ENCODE measurements at places on chromosomes 5 and 9. TPM values are rescaled to one million over a fixed set of nuclear protein-coding genes. Genes with fewer than 3 reads are reported as not detected.
A peak's percentile ranks its signal among the peaks of the same experiment; 100 is the strongest.

- H3K27me3 ChIP-seq: no peaks in the 10 kb centered on the region
- H3K27ac ChIP-seq: no peak overlapping the region
- H3K36me3 ChIP-seq: no peaks in the 10 kb centered on the region
- H3K4me3 ChIP-seq: no peak overlapping the region
Observed at GRCh38 chr9:4371108-4371507, 71.2 kb upstream of the GLIS3 start.

- H3K4me3 ChIP-seq: no peak overlapping the region
- no peaks in the 10 kb centered on the region for H3K36me3 ChIP-seq
- no peaks in the 10 kb centered on the region for H3K4me1 ChIP-seq
Observed at GRCh38 chr9:119961774-119962424, 592.7 kb upstream of the BRINP1 start.

Gene RABEPK
- 9.2 TPM for total RNA-seq

DNA sequence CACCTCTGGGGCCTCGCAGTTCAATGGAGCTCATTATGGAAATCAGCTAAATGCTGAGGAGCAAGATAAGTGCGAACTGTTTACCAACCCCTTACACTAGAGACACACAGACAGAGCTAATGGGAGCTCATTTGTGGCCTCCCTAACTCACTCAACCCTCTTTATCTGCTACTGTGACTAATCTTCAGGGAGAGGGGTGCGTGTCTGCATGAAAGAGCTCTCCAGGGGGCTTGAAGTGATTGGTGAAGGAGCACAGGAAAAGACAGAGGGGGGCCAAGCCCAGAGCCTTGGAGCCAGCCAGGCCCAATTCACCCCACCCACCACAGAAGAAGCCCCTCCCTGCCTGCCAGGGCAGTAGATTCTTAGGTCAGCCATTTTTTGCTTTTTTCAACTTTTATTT lies 466.8 kb upstream of the BRINP1 start:
- H3K27me3 ChIP-seq: no peaks in the 10 kb centered on the region
- no peaks in the 10 kb centered on the region for H3K36me3 ChIP-seq
- H3K4me3 ChIP-seq: no peak overlapping the region
- no peak overlapping the region for H3K27ac ChIP-seq
- H3K4me1 ChIP-seq: no peaks in the 10 kb centered on the region

- H3K4me3 ChIP-seq: no peak overlapping the region
- DNase-seq: no peak
- H3K36me3 ChIP-seq: peaks cover 63% of the 10 kb centered on the region
Observed at GRCh38 chr9:130890124-130890523, 6.5 kb downstream of the QRFP start.

- peak; percentile 67 for DNase-seq
- peak within 1 kb of the TSS; percentile 59 for H3K4me3 ChIP-seq
- H3K27ac ChIP-seq: no peak within 1 kb of the TSS
- no peaks in the 10 kb centered on the region for H3K27me3 ChIP-seq
Observed at GRCh38 chr5:55226934-55227663, at the start of gene MCIDAS. MCIDAS (minus strand) TSS chr5:55227315; CDS start chr5:55227138, 177 bp downstream.

Gene FABP6
- 1,799 TPM for total RNA-seq

DNA sequence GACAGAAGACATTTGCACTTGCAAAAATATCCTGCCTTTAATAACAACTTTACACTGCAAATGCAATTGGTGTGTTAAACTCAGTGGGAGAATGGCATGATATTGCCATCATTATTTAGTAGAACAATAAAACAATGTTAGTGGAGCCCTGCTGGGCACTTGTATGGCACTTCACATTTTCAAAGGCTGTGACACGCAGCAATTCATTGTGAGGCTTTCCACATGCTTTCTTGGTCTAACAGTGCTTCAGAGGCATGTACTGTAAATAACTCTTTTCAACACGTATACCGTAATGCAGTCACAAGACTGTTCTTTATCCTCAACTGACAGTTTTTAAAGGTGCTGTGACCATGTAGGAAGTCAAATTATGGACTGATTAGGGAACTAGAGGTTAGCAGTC lies 155.5 kb upstream of the EPB41L4A start:
- no peak overlapping the region for H3K27ac ChIP-seq
- no peaks in the 10 kb centered on the region for H3K4me1 ChIP-seq
- H3K36me3 ChIP-seq: no peaks in the 10 kb centered on the region
- no peak for DNase-seq

Gene ESM1
- not detected for total RNA-seq

GRCh38 chr5:585962-586628 lies 26.0 kb upstream of the CEP72 start:
- no peaks in the 10 kb centered on the region for H3K27me3 ChIP-seq

Gene PCDHAC2
- 0.67 TPM for total RNA-seq

- no peak for DNase-seq
- H3K36me3 ChIP-seq: no peaks in the 10 kb centered on the region
Observed at GRCh38 chr5:139551191-139551889, 9.8 kb upstream of the UBE2D2 start.

- no peaks in the 10 kb centered on the region for H3K27me3 ChIP-seq
- H3K4me3 ChIP-seq: no peak overlapping the region
- H3K36me3 ChIP-seq: no peaks in the 10 kb centered on the region
- H3K4me1 ChIP-seq: no peaks in the 10 kb centered on the region
- no peak overlapping the region for H3K27ac ChIP-seq
- no peak for DNase-seq
Observed at GRCh38 chr9:40927851-40928802, 200.4 kb downstream of the FOXD4L6 start.

GRCh38 chr5:129406440-129406839 lies 53.7 kb upstream of the ADAMTS19 start:
- no peak overlapping the region for H3K27ac ChIP-seq
- no peak for DNase-seq
- H3K27me3 ChIP-seq: no peaks in the 10 kb centered on the region
- no peak overlapping the region for H3K4me3 ChIP-seq

DNA sequence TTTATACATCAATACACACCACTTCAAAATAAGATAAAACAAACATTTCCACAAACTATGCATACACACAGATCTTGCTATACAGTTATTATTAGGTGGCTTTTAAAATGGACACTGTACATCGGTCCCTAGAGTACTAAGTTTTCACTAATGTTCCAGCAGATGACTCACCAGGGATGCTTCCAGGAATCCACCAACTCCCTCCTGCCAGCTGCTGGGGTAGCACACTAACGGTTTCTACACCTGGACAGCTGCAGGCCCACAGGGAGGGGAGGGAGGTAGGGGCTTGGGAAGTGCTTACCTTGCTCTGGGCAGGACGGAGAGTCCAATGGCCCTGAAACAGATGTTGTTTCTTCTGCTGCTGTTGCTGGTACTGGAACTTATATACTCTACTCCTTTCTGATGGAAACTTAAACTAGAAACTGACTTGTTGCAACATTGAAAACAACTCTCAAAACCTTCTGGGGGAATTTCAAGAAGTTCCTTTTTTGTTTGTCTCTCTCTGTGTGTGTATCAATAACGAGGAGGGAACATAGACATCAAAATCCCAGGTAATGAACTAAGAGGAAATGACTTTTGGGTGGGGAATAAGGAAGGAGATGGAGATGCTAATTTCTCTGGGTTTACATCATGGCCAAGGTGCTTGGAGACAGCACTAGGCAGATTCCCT lies at the start of gene IL12B:
TSS of gene IL12B (minus strand) at position 357 of the 670 bp plus-strand sequence. CDS start 3,705 bp downstream, outside the sequence.
- no peaks in the 10 kb centered on the region for H3K4me1 ChIP-seq
- H3K4me3 ChIP-seq: peak within 1 kb of the TSS; percentile 29
- no peaks in the 10 kb centered on the region for H3K27me3 ChIP-seq
- H3K27ac ChIP-seq: no peak within 1 kb of the TSS
- DNase-seq: no peak

Gene DAPK1
- 45.4 TPM for total RNA-seq

DNA sequence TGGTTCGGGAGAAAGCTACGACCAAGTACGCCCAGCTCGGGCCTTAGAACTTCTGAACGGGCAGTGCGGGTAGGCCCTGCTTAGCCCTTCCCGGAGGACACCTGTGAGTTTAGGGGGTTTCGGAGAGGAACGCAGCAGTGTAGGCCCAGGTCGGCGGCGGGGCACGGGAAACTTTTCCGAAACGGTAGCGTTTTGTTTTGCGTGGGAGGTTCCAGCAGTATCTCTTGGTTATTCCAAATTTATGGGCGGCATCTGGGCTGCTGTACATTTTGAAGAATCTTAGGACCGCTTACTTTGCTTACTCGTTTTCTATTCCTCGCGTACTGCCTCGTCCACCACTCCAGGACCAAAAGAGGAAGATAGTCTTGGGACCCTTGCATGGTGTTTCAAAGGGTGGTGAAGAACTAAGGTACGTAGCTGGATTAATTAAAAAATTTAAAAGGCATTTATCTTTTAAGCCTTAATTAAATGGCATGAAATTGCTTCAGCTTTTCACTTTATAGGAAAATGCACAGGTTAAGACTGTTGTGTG lies 492 bp downstream of the TENT2 start:
- no peak for DNase-seq
- H3K27ac ChIP-seq: peak overlapping the region; percentile 88
- H3K27me3 ChIP-seq: no peaks in the 10 kb centered on the region
- H3K4me1 ChIP-seq: no peaks in the 10 kb centered on the region
- H3K36me3 ChIP-seq: no peaks in the 10 kb centered on the region

GRCh38 chr9:133789778-133790177 lies 51.6 kb upstream of the SARDH start:
- H3K4me1 ChIP-seq: peaks cover 38% of the 10 kb centered on the region
- no peaks in the 10 kb centered on the region for H3K36me3 ChIP-seq
- peak overlapping the region; percentile 74 for H3K27ac ChIP-seq
- DNase-seq: no peak
- H3K4me3 ChIP-seq: no peak overlapping the region

Gene MPDZ
- 8.0 TPM for total RNA-seq
